ENCODE measurements at places on chromosomes 6 and 20.

GRCh38 chr6:411402-412145 lies 20.0 kb downstream of the IRF4 start:
- no peak for DNase-seq

DNA sequence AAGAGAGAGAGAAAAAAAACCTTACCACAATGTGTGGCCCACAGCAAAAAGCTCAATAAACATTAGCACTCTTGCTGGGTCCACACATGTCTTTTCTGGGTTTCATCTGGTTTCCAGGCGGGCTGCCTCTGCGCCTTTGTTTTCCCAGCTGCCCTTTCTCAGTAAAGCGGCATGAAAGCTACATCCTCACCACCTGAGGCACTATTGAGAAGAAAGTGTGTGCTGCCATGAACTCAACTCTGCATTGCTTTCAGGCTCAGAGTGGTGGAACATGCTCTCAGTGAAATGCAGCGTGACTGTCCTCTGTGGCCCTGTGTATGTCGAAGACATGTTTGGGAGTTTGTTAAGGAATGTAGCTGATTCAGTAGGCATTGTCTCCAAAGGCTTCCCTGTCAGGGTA lies 102.3 kb downstream of the LYRM2 start:
- no peak for DNase-seq

- DNase-seq, result no peak
Observed at GRCh38 chr20:13068336-13068735, 59.6 kb downstream of the SPTLC3 start.

- no peak for DNase-seq
Observed at GRCh38 chr6:116779573-116780164, 14.2 kb upstream of the FAM162B start.

- DNase-seq, result no peak
Observed at GRCh38 chr6:26389349-26389894, 6.5 kb downstream of the BTN2A2 start.

- no peak for DNase-seq
Observed at GRCh38 chr6:108778421-108779186, 69.6 kb upstream of the ARMC2 start.

GRCh38 chr6:90547991-90548390 lies 38.9 kb downstream of the MAP3K7 start:
- no peak for DNase-seq

DNA sequence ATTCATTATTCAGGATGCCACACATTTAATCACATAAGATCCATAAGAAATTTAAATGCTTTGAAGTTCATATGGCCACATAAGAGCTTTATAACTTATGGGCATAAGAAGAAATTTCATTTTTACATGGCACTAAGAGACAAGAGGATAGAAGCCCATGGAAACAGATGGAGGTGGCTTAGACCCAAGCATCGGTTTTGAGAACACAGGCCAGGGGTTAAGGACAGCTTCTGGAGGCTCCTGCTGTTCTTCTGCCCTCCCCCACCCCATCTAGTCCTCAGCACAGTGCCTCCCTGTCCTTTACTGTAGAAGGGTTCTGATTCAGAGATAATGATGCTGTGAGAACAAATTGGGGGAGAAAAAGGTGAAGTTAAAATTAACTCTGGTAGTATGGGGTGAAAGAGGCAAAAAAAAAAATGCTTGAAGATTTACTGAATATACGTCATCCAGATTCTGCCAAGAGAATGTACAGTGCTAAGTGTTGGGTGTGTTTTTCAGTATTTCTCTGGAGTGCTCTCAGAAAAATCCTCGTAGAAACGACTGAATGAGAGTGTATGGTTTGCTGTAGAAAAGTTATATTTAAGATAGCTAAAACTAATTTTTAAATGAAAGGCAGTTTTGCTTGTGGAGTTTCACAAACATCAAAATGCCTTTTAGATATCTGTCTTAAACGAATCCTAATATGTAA lies 539.7 kb downstream of the QKI start:
- no peak for DNase-seq

DNA sequence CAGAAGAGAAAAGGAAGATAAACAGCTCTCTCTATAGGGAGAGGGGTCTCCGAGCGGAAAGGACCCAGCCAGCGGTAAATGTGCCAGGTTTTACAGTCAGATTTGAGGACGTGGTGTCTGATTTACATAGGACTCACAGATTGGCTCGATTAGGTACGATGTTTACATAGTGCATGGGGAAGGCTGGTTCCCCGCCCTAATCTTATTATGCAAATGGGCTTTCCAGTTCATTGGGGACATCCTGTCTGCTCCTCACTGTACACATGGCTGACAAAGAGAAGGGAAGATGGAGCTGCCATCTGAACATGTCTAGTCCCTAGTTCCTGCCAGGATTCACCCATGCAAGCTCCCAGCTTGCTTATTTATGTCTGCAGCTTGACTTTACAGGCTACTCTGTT lies 119.9 kb downstream of the RNF144B start:
- DNase-seq, result no peak

DNA sequence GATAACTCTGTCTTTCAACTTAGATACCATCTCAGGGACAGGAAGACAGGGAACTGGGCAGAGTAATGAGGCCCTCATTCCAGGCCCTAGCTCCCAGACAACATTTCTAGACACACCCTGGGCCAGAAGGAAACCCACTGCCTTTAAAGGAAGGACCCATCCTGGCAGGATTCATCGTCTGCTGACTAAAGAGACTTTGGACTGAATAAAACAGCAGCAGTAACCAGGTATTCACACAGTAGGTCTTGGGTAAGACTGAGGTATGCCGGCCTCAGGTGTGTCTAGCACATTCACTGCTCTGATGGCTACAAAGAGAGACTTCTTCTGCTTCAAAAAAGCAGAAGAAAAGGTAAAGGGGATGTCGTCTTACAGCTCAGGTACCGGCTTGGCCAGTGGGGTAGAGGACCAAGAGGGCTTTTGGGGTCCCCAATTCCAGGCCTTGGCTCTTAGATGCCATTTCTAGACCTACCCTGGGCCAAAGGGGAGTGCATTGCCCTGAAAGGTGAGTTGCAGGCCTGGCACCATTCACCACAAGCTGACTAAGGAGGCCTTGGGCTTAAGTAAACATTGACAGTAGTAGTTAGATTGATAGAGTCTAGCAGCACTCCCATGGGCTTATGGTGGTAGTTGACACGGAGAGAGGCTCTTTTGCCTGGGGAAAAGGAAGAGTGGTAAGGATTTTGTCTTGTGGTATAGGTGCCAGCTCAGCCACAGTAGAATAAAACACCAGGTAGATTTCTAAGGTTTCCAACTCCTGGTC lies 13.4 kb downstream of the SNX14 start:
- DNase-seq, result no peak

DNA sequence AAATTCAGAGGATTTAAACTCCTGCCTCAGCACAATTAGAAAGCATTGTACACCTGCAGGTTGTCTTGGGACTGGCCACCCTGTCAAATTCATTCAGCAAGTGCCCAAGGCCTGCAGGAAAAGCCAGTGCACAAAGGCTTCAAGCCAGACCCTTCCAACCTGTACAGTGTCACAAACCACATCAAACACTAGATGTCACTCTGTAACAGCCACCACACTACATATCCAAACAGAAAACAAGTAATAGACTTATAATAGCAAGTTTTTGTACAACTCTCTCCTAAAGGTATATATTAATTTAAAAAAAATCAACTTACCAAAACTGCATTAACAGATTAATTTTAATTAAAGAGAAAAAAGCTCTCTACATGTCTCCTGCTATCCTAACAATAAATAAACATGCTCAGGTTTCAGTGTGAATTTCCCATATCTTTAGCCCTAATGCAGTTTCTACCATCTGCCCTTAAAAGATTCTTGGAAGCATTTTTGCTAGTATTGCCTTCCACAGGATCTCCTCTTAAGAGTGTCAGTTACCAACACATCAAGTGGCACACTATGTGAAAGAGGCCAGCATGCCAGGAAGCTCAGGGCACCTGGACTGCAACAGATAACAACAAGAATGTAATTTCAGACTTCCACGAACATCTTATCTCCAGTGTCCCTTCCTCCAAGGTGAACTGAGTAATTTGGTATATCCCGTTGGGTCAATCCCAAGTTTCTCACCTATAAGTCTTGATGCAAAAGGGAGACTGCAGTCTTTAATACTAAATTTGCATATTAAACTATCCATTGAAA lies 47.5 kb downstream of the RALGAPA2 start:
- peak; percentile 5 for DNase-seq

DNA sequence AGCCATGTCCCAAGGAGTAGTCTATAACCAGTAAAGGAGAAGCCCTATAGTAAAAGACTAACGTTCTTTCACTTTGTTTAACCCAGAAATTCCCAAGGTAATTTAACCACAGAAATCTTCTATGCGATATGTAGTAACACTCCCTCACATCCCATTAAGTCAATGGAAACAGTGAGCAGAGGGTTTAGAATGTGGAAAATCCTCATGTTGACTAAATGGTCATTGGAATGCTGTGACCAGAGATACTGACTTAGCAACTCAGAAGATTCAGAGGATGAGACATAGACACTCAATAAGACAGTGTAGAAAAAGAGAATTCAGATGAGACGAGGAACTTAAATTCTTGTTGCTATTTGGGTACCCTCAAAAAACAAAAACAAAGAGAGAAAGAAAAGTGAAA lies 562.2 kb upstream of the NOX3 start:
- DNase-seq, result no peak

DNA sequence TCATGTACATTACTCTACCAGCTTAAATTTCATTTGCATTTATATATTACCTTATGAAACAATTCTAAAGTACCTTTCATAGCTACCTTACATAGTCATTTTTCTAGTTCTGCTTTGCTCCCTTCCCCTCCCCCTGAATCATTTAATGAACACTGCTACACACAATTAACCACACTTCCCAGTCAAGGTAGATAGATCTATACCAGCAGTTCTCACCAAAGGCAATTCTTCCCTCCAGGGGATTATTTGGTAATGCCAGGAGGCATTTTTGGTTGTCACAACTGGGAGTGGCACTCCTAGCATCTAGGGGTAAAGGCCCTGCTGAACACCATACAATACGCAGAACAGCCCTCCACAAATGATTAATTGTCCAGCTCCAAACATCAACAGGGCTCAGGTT lies 143.9 kb upstream of the SHLD1 start:
- no peak for DNase-seq

DNA sequence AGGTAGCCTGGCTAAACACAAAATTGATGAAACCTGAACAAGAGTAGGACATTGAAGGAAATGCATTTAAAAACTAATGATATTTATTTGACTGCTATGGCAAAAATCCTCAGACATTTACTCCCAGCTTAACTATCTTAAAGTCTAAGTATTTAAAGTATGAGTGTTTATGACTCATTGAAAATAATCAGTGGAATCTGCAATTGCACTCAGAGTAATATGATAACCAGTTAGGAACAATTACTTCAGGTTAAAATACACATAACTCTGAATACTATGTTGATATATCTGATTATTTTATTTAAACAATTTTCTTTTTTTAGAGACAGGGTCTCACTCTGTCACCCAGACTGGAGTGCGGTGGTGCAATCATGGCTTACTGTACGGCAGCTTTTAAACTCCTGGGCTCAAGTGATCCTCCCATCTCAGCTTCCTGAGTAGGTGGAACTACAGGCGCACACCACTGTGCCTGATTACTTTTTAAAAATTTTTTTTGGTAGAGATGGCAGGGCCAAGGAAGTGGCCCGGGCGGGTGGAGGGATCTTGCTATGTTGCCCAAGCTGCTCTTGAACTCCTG lies 43.9 kb downstream of the FILIP1 start:
- DNase-seq, result no peak

DNA sequence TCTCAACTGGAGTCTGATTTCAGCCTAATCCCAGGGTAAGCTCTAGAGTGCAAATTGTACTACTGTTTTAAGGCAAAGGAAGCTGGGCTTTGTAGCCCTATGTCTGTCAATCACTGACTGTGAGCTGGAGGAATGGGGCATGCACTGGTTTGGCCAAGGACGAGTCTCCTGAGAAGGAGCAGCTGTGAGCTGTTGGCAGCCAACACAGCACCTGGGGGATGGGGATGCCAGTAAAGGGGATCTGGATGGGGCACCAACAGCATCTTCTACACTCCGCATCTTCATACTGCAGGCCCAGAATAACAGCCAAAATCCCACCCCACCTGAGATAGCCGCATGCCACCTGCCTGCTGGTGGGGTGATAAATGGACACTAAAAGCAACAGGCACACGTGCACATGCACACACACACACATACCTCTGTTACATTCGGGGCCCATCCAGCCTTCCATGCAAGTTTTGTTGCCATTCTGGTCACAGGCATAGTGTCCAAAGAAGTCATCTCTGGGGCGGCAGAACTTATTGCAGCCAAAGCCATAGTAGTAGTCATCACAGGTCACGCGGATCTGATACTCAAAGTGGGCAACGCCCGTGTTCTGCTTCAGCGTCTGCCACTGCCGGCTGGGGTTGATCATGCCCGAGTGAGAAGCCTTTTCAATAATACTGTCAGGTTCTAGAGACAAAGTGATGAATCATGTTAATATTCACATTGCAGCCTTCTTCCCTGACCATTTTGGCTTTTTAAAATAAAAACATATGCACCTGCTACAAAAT lies 15.6 kb downstream of the JAG1 start:
- no peak for DNase-seq

DNA sequence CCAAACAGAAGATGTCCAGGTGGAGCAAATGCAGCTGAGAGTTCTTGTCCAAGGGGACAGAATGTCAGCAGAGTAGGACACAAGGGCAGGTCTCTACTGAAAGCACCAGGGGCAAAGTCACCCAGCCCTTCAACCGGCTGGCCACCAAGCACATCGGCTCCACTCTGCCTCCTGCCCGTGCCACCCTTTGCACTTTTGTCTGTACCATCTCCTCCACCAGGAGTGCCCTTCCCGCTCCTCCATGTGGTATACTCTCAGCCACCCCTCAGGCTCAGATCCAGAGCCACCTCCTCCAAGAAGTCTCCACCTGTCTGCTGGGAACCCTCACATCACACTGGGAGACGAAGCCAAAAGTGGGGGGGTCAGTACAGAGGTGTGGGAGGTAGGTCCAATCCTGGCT lies 4.1 kb upstream of the HSPA12B start:
- DNase-seq, result no peak

DNA sequence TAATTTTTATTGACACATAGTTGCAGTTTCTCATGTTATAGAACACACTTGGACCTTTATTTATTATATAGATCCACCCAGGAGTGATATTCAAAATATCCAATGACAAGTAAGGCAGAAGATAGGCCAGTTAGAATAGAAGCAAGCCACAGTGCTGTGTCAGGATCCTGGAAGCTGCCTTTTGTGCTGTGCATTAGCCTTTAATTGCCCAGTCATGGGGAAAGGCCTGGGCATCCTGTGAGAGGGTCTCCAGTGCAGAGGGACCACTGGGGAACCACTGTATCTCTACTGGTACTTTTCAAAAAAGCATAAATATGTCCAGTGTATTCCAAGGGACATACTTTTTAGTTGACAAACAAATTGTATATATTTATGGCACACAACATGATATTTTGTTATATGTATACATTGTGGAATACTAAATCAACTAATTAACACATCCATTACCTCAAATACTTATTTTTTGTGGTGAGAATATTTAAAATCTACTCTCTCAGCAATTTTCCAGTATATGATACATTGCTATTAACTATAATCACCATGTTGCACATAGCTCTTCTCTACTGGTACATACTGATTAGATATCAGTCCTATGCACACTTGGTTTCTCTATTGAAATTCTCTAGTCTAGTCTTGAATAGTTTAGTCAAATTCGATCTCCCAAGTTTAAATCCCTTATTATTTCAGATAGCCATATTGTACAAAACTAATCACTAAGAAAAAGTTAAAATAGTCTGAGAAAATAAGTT lies 59.5 kb downstream of the CDC40 start:
- DNase-seq, result no peak
